Stimulated activated CD4-positive, alpha-beta T cell treated with anti-CD3 and anti-CD28 coated beads, Interleukin-1b, Interleukin-23, amount 100 ng/mL, for 1 hour (primary cell): ENCODE measurements at places on chromosomes 1 and 21.

DNA sequence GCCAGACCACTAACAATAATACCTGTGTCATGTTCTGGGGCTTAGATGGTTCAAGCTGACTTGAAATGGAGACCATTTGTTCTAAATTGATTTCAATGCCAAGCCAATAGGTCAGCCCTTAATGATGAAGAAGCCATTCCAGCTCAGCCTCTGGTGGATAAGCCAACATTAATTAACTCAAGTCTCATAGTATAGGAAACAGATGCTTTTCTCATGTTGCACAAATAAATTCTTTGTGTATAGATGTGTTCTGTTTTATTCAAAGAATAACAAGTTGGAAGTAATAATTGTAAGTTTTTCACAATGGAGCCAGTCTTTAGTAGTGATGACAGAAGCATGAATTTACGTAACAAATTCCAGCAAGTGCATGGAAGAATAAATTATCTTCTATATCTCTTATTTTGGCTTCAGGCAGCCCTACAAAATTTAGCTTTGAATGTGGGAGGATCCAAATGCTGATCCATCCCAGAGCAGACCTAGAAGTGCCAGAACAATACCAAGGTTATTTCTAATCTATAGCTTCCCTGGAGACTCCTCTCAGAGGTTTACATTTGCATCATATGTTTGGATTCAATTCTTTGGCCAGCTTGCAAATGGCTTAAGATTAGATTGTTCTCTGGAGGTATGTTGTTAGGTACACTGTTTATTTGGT is 42.2 kb upstream of the C1orf105 start:
- DNase-seq, result no peak

- DNase-seq, result no peak
These were observed 10.3 kb upstream of the SNX7 start for GRCh38 chr1:98651116-98651632.

- DNase-seq, result no peak
These were observed 140.3 kb downstream of the LRRIQ3 start for GRCh38 chr1:74057719-74058118.

DNA sequence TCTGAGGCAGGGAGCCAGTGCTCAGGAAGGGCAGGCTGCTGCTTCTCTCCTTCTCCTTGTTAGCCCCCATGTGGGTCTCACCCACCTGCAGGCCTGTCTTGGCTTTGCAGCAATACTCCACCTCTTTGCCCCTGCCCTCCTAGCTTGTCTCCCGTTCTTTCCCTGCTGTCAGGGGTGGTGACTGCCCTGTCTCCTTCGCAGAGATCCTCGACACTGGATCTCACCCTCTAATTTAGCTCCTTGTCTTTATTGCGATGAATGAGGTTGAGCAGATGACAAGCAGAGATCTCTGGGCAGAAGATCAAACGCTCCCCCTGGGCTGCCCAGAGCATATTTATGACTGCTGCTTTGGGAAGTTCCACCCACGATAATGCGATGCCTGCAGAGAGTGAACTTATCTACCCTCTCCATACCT is 199.2 kb downstream of the ROR1 start:
- DNase-seq, result no peak

- no peak for DNase-seq
These were observed 46.2 kb upstream of the ZC3H11B start for GRCh38 chr1:219659005-219659600.
